Memory B cell (primary cell): ENCODE measurements at places on chromosomes 1 and 21.

DNA sequence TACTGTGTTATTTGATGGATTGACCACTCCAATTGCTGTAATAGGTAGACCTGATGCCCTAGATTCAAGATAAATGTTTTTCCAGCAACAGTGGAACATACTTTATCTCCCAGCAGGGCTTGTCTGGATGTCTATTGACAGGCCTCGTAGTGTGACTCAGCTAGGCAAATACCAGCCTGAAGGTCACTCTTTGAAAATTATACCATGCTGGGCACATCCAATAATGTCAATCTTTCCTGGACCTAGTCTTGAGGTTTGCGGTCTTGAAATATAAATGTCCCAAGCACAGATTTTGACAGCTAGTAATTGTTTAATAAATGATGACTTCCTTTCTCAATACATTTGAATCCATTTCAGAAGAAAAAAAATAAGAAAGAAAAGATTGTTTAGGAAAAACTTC is 1138.0 kb upstream of the TMPRSS15 start:
- DNase-seq = no peak

GRCh38 chr1:187959062-187959461 is 1130.3 kb downstream of the PLA2G4A start:
- DNase-seq = no peak

DNA sequence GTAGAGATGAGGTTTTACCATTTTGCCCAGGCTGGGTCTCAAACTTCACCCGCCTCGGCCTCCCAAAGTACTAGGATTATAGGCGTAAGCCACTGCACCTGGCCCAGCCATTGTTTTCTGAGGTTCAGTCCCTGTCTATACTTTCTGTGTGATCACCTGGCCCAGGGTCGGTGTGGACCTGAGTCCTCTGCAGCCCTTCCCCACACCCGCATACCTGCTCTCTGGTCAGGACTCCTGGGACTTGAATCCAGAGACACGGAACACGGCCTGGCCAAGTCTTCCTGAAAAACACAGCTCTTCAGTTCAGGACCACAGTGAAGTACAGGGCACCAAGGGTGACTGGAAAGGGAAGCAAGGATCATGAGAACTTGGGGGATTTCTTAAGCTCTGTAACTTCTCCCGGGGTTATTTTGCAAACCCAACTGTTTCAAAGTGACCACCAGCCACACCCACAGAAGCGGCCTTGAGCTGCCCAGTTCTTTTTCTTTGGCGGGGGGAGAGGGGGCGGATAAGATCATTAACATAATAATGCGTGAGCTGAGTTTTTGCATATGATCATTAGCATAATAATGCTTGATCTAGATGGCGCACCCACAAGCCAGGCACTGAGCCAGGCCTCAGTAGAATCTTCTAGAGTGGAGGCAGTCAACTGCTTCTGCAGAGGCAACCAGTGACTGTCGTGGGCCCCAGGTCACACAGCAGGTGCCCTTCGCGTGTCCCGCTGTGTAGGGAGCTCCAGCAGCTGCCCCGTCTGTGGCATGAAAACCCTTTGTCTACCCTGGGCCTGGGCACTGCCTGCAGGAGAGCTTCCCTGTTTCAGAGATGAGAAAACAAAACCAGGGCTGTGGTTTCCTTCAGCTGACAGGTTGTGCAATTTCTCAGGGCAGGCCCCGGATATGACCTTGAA is 1.7 kb upstream of the NADK start:
- peak; percentile 56 for DNase-seq

DNA sequence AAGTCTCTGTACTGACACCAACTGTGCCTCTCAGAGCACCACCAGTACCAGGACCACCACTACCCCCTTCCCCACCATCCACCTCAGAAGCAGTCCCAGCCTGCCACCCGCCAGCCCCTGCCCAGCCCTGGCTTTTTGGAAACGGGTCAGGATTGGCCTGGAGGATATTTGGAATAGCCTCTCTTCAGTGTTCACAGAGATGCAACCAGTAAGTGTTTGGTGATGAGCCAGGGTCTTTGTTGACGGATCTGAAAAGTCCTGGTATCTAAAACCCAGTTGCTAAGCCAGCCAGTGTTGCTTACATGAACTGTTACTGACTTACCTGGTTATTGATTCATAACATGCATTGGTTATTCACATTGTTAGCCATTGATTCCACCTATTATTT is 1.1 kb downstream of the C1orf56 start:
- DNase-seq = no peak

DNA sequence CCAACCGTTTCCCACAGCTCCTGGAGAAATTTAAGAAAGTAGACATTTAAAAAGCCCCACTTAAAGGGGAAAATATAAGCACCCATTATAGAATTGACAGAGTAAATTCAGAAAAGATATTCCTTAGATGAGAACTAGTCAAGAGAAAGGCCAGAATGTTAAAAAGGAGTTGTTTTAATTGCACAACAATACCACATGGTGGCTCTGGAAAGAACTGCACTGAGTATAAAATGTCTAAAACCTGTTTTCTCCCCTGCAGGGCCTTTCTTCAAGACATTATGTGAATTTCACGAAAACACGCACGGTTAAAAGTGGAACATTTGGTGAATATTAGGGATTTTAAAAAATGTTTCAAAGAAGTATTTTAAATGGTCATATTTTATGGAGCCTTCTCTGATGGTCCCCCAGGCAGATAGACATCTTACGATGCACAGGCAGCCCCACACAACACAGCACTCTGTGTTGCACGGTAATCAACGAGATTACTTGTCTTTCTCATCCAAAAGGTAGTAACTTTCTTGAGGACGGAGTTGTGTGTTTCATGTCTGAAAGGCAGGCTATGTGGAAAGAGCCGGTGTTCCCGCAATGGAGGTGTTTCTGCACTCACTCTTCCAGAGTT is 101.9 kb downstream of the PRRX1 start:
- no peak for DNase-seq

DNA sequence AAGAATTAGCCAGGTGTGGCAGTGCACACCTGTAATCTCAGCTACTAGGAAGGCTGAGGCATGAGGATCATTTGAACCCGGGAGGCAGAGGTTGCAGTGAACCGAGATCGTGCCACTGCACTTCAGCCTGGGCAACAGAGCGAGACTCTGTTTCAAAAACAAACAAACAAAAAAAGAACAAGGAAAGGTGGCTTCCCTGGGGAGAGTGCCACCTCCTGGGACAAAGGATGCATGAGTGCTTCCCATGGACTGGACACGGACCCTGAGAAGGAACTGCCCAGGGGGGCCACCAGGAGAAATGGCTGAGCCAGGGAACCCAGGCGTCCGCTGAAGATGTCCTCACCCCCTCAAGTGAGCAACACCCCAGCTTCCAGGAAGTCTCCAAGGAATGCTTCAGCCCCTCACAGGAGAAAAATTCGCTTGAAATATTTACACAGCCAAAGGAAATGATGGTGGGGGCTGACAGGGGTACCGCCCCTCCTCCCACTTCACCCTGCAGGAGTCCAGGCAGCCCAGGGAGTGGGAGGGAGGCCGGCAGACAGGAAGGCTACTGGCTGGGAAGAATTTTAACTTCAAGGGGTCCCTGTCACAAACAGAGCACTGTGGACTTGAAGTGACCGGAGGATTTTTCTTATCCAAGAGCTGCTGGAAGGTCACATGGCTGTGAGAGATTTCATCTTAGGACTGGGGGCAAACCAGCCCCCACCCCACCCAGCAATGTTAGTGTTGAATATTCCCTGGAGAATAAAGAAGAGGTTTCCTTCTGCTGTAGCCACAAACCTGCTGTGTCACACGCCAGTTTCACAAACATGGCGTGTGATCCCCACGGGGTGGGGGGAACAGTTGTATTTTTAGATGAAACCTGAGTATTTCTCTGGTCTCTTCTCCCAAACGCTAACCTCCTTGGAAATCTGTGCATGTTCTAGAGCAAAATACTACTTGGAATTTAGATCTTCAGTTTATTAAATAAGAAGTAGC is 90.8 kb upstream of the SLC25A33 start:
- no peak for DNase-seq

DNA sequence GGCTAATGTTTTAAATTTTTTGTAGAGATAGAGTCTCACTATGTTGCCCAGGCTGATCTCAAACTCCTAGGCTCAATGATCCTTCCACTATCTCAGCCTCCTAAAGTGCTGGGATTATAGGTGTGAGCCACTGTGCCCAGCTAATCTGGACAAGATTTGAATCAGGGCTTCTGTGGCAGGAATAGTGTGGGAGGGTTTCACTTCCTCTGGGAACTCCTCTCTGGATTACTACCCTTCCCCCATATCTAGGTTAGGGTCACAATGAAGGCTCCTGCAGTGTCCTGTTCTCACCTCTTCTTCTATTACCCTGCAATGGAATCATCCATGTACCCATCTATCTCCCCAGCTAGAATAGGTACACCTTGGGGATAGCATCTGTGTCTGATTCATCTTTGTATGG is 133.6 kb upstream of the RAB4A start:
- DNase-seq = no peak

DNA sequence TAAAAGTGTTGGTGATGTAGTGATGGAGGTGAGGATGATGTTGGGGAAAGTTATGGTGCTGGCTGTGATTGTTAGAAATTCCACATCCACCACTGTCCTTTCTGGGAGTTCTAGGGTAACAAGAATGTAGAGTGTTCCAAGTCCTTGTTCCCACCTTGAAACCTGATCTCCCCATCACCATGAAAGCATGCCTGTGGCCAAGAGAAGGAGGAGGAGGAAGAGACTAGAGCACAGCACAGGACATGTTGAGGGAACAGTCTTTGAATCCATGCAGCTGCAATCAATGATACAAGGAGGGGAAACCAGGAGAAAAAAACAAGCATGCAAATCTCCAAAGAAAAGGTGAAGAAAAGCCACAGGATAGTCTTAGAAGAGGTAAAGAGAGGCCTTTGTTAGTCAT is 45.9 kb upstream of the ARTN start:
- DNase-seq = no peak

DNA sequence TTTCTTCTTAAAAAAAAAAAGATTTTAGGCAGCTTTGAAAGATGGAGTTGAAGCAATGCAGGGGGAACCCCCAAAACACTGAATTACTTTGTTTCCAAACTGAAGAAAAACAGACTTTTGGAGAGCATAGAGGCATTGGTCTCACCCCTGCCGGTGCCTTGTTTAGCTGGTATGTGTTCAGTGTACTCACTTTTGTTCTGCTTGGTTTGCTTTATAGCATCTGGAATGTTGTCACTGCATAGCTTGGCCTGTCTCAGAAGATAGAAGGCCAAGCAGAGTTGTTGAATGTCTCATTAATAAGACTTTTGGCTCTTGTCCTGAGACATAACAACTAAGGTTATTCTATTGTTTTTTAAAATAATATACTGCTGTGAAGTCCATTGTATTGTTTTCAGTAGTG is 6.9 kb downstream of the THRAP3 start:
- DNase-seq = no peak
